ENCODE measurements at places on chromosomes 1 and 21. TPM values are rescaled to one million over a fixed set of nuclear protein-coding genes. Genes with fewer than 3 reads are reported as not detected.

- no peak for DNase-seq
Measured at GRCh38 chr1:221719278-221719597, 22.7 kb downstream of the DUSP10 start.

DNA sequence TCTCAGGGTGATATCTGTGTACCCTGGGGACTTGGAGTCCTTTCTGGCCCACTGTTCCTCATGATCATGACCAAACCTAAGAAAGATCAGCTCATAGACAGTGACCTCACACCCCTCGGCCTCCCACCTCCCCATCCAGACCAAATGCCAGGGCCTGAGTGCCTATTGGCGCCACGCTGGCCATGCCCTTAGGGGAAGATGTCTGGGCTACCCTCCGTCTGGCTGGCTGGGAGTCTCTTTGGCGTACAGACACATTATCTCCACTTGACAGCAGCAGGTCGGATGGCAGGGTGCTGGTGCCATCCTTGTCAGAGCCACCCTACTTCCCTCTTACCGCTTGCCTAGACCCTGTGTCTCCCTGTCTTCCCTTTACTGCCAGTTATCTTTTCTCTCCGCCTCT is 8.4 kb downstream of the RORC start:
- no peak for DNase-seq

DNA sequence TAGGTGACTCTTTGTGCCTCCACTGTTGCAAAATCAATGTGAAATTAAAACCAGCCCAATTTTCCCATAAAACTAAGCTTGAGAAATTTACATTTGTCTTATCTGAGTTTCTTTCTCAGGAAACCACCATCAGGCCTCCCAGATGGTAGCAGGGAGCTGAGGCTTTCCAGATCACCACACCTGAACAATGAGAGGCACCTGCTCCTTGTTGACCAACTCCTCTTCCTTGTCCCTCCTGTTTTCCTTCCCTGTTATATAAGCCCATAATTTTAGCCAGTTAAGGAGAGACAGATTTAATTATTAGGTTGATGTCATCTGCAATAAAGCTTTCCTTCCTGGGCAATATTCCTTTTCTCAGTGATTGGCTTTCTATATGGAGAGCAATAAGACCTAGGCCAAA is 32.0 kb upstream of the C1orf185 start:
- no peak for DNase-seq

- DNase-seq = no peak
Measured at GRCh38 chr1:34776911-34777310, 4.1 kb upstream of the GJB3 start.

DNA sequence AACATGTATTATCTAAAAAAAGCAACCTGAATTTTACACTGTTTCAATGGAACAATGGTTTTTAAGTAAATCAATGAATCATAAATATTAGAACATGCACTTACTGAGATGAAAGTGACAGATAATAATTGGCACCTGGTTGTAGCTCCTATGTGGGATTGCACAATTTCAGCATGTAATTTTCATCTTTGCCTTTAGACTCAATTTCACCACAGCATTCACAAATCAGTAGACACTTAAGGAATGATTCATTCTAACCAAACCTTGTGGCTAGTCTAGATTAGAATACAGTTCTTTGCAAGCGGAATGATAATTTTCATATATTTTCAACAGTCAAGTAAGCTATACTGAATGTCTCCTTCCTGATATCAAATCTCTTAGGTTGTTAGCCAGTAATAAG is 853.4 kb downstream of the KCNT2 start:
- no peak for DNase-seq

- no peak for DNase-seq
Measured at GRCh38 chr1:99673315-99673714, 27.4 kb downstream of the PALMD start.

GRCh38 chr1:152515434-152515783 is 1.1 kb downstream of the CRCT1 start:
- no peak for DNase-seq

GRCh38 chr1:63721531-63722189 is 52.2 kb upstream of the ROR1 start:
- DNase-seq = no peak

ILDR2 gene
- 1.3 TPM for total RNA-seq

VANGL1 gene
- 18.0 TPM for total RNA-seq

CAMSAP2 gene
- 51.7 TPM for total RNA-seq
